ENCODE measurements at places on chromosomes 5 and 9. TPM values are rescaled to one million over a fixed set of nuclear protein-coding genes. Genes with fewer than 3 reads are reported as not detected.

Gene HINT1
- 228 TPM for total RNA-seq

Gene KLF4
- 4.9 TPM for total RNA-seq

DNA sequence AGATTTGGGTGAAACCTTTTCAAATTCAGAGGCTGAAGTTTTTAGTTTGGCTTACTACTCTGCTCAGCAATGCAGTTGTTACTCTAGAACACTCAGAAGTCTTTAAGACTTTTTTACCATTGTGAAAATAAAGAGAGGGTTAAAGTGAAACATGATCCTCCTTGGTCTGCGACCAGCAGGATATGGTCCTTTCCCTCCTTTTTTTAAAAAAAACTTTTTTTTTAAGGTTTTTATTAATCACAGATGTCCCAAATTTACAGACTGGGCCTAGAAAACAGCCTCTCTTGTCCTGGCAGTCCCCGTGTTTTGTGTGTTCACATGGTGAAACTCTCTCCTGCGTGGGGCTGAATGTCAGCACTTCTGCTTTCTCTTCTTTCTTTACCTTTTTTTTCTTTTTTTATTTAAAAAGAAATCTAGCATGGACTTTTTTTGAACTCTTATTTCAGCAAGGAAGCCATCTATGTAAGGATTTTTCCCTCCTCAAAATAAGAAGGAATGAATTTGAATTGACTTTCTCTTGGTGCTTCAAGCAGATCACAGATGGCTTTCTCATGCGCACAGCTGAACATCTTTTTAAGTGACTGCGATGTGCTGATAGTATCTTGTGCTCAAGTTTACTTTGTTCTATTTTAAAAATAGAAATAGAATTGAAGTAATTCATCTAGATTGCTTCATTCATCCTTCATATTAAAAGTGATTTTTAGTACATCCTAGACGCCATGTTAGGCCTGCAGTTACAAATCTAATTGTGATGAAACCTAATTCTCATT lies 128.7 kb upstream of the OTULINL start:
- H3K4me3 ChIP-seq: no peak overlapping the region
- 0 out of 2 replicates have a peak, but pooled peaks cover 2% of the 10 kb centered on the region for H3K36me3 ChIP-seq
- H3K27ac ChIP-seq: no peak overlapping the region
- H3K27me3 ChIP-seq: no peaks in the 10 kb centered on the region
- DNase-seq: no peak

- H3K27me3 ChIP-seq: no peaks in the 10 kb centered on the region
- no peak overlapping the region for H3K4me3 ChIP-seq
- no peak for DNase-seq
- no peak overlapping the region for H3K27ac ChIP-seq
- H3K4me1 ChIP-seq: peaks cover 44% of the 10 kb centered on the region
- H3K36me3 ChIP-seq: no peaks in the 10 kb centered on the region
Observed at GRCh38 chr5:54024466-54024865, 285.9 kb downstream of the ARL15 start.

Gene SIT1
- not detected for total RNA-seq

Gene FCN2
- not detected for total RNA-seq

Gene SH3TC2
- total RNA-seq: 5.8 TPM

Gene PTGDS
- not detected for total RNA-seq

Gene APC
- total RNA-seq: 28.6 TPM

DNA sequence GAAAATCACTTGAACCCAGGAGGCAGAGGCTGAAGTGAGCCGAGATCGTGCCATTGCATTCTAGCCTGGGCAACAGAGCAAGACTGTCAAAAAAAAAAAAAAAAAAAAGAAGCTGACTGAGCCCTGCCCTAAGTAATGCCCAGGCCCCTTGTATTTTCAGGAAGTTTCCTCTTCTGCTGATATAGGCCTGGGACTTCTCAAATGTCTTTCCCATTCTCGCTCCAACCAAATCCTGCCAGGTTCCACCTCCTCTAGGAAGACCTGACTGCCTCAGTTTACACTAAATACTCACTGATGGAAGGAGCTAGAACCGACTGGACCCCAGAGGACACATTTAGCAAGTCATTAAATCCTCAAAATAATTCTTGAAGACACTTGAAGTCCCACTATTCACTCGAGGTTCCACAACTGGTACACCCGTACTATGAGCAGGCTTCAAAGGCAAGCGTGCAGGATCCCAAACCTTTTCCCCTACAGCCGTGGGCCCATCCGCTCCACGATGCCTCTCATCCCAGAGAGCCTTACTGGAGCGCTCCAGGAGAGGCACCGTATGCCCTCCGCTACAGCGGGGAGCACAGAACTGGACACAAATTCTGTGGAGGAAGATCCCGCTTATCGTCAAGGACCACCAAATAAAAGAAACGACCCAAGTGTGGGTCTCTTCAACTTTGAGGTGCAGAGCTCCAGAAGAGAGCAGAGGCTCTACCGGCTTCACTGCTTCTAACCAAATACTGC lies 676 bp downstream of the NOL6 start:
- no peak for DNase-seq
- H3K27ac ChIP-seq: peak overlapping the region; percentile 88
- no peaks in the 10 kb centered on the region for H3K27me3 ChIP-seq
- no peaks in the 10 kb centered on the region for H3K36me3 ChIP-seq

GRCh38 chr5:172773481-172774469 lies 2.8 kb upstream of the DUSP1 start:
- H3K4me3 ChIP-seq: no peak overlapping the region
- H3K27me3 ChIP-seq: no peaks in the 10 kb centered on the region
- peaks cover 67% of the 10 kb centered on the region for H3K4me1 ChIP-seq

- H3K4me1 ChIP-seq: no peaks in the 10 kb centered on the region
- DNase-seq: no peak
- H3K4me3 ChIP-seq: no peak overlapping the region
- H3K27ac ChIP-seq: no peak overlapping the region
Observed at GRCh38 chr5:165015126-165015525, 1509.7 kb downstream of the MAT2B start.

- no peaks in the 10 kb centered on the region for H3K36me3 ChIP-seq
- no peaks in the 10 kb centered on the region for H3K27me3 ChIP-seq
- no peak overlapping the region for H3K27ac ChIP-seq
- no peaks in the 10 kb centered on the region for H3K4me1 ChIP-seq
- H3K4me3 ChIP-seq: no peak overlapping the region
Observed at GRCh38 chr5:53323943-53324642, 156.3 kb upstream of the FST start.

DNA sequence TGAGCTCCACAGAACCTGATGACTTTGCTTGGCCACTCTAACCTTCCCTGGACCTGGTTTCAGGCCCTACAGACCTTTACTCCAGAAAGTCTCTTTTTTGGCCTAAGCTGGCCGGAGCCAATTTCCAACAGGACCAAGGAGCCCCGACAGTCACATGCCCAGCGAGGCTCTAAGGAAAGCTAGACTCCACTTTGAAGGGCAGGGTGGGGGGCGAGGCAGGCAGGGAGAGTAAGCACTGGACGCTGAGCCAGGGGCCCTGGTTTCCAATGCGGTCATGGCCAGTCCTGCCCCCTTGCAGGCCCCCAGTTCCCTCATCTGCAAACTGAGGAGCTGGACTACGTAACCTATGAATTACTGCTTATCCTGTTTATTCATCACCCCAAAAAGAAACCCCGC lies 65.2 kb downstream of the ADAMTS2 start:
- H3K4me1 ChIP-seq: no peaks in the 10 kb centered on the region
- no peak for DNase-seq
- no peak overlapping the region for H3K27ac ChIP-seq
- no peak overlapping the region for H3K4me3 ChIP-seq
- no peaks in the 10 kb centered on the region for H3K27me3 ChIP-seq

DNA sequence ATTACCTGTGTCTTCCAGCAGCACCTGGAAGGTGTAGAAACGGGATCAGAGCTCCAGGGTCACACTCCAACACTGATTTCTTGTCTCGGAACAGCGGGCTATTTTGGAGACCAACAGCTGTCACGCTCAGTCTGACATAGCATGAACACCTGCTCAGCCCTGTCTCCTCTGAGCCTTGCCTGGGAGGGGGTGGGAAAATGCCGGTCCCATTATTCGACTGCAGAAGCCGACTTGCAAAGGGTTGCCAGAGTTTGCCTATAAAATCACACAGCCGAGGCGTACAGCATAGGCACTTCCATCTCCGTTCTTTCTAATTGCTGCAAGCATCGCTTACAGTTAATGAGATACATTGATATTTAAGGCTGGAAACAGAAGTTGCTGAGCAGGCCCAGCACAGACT lies 300.8 kb upstream of the MSX2 start:
- H3K36me3 ChIP-seq: no peaks in the 10 kb centered on the region
- H3K4me1 ChIP-seq: peaks cover 18% of the 10 kb centered on the region
- no peak overlapping the region for H3K4me3 ChIP-seq

Gene PCDHGA1
- total RNA-seq: 1.1 TPM

- no peaks in the 10 kb centered on the region for H3K27me3 ChIP-seq
- peak overlapping the region; percentile 71 for H3K27ac ChIP-seq
- H3K4me1 ChIP-seq: peaks cover 33% of the 10 kb centered on the region
- peaks cover 2% of the 10 kb centered on the region for H3K36me3 ChIP-seq
- no peak for DNase-seq
Observed at GRCh38 chr5:74617202-74617601, 23.3 kb downstream of the ENC1 start.

Gene C5orf22
- 27.9 TPM for total RNA-seq

DNA sequence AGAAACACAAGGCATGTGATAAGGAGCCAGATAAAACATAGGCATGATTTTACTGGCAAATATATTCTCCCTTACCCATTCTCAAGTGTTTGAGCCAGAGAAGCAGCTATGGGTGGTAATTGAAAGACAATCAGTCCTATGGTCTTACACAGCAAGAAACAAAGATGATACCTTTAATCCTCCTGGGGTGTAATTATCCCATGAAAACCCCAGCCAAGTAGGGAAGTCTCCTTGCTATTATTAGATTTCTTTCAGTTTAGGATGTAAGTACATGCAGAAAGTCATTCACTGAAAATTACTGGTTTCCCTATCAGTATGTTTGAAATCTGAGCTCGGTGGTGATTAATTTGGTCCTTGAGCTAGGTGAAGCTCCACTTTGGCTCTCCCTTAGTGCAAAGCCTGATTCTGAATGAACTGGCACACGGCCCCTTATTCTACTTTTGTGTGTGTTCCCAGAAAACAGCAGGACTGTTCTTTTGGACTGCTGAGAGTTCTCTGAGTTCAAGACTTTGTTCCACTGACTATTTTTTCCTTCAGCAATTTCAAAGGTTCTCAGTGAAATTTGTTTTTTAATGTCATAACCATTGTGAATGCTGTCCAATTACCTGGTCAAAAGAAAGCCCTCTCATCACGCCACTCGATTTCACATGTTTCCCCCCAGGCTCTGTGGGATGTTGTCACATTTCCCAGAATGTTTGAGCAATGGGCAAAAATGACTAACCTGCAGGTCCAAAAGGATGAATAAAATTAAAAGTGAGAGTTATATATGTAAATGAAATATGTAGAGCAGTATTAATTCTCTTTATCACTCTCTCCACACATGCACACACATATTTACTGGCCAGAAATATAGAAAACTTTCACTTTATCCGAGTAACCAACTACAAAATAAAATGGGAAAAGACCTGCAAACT lies 343.0 kb downstream of the RAB3C start:
- H3K4me1 ChIP-seq: peaks cover 13% of the 10 kb centered on the region
- H3K27me3 ChIP-seq: no peaks in the 10 kb centered on the region
- no peaks in the 10 kb centered on the region for H3K36me3 ChIP-seq
- no peak overlapping the region for H3K27ac ChIP-seq
- no peak overlapping the region for H3K4me3 ChIP-seq

Gene CAPSL
- total RNA-seq: not detected

DNA sequence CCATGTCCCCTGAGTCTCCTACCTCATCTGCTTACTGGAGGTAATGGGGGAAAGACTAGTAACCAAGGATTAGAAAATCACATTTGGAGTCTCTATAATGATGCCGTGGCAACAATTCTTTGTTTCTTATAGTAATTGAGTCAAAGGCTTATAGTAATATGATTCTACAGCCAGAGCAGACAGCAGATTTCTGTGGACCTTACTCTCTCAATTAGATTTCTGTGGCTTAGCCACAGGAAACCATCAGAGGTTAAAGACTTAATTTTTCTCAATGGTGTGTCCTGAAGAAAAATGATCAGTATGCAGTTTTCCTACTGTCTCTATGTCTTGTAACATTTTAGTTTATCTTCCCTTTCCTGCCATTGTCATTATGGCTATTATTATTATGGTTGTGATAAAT lies 59.3 kb upstream of the CD180 start:
- DNase-seq: no peak
- H3K36me3 ChIP-seq: no peaks in the 10 kb centered on the region
- no peak overlapping the region for H3K27ac ChIP-seq
- H3K4me3 ChIP-seq: no peak overlapping the region
- no peaks in the 10 kb centered on the region for H3K27me3 ChIP-seq

- DNase-seq: peak; percentile 92
- H3K4me3 ChIP-seq: peak overlapping the region; percentile 66
- no peaks in the 10 kb centered on the region for H3K27me3 ChIP-seq
- H3K4me1 ChIP-seq: no peaks in the 10 kb centered on the region
- H3K27ac ChIP-seq: no peak overlapping the region
- no peaks in the 10 kb centered on the region for H3K36me3 ChIP-seq
Observed at GRCh38 chr9:129202613-129203555, 24.8 kb upstream of the IER5L start.

- H3K4me3 ChIP-seq: no peak overlapping the region
- no peak for DNase-seq
- H3K36me3 ChIP-seq: no peaks in the 10 kb centered on the region
- no peaks in the 10 kb centered on the region for H3K4me1 ChIP-seq
- no peak overlapping the region for H3K27ac ChIP-seq
Observed at GRCh38 chr9:136086951-136087740, 7.9 kb downstream of the NACC2 start.

- H3K36me3 ChIP-seq: no peaks in the 10 kb centered on the region
- no peak overlapping the region for H3K4me3 ChIP-seq
- H3K27ac ChIP-seq: no peak overlapping the region
- no peaks in the 10 kb centered on the region for H3K4me1 ChIP-seq
- no peak for DNase-seq
- H3K27me3 ChIP-seq: no peaks in the 10 kb centered on the region
Observed at GRCh38 chr5:125038477-125038876, 292.0 kb upstream of the ZNF608 start.

Measured in Caco-2 (cell line).